ENCODE measurements at places on chromosomes 12 and 14. TPM values are rescaled to one million over a fixed set of nuclear protein-coding genes. Genes with fewer than 3 reads are reported as not detected.

Gene ABHD12B
- total RNA-seq, result not detected

- DNase-seq, result peak; percentile 22
Observed at GRCh38 chr14:24231263-24232120, 675 bp downstream of the NEDD8 start.

GRCh38 chr14:24426150-24426911, 3.1 kb downstream of the CBLN3 start:
- DNase-seq, result no peak

DNA sequence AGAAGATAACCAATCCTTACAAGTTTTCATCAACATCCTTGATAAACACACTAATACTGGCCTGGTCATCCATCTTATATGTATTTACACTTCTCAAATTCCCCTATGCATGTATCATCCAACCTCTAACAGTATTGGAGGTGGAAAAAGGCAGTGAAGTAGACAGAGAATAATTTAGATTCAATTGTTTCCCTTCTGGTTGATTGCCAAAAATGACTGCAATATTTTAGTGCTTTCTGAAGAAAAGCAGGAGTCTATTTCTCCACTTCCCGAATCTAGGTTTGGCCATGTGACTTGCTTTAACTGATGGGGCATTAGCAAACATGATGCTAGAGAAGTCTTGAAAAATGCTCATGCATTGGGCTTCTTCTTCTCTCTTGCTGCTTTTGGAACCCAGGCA, 78.3 kb upstream of the METAP2 start:
- DNase-seq, result no peak

- DNase-seq, result no peak
Observed at GRCh38 chr14:89277203-89277602, 139.8 kb downstream of the FOXN3 start.

DNA sequence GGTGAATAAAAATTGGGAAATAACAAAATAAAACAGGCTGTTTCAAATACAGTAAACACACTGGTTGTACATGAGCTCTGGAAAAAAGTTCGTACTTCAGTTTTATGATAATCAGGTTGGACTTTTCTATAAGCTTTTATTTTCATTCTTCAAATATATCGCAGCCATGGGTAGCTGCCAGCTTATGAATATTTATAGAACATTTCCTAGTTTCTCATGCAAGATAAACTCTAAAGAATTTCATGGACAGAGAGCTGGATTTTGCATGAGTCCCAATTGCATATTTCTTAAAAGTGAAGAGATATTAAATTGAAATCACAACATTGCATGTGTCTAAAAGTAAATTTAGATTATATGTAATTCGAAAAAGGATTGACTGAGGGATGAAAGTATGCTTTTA, 827.6 kb downstream of the SLC6A15 start:
- DNase-seq, result no peak

DNA sequence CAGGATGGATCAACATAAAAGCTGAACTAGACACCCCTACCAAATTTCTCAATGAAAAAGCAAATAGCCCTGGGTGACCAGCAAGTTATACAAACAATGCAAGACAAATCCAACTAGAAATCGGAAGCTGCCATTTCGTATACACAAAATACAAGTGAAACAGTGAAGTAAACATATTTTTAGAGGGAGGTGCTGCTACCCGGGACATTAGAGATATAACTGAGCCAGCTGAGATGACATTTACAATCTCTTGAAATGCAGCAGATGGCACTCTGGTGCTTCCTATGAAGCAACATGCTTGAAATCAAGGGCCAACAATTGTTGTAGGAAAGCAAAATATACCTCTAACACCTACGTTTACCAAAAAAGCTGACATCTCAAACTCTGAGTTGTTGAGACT, 25.5 kb downstream of the BDKRB1 start:
- DNase-seq, result no peak

DNA sequence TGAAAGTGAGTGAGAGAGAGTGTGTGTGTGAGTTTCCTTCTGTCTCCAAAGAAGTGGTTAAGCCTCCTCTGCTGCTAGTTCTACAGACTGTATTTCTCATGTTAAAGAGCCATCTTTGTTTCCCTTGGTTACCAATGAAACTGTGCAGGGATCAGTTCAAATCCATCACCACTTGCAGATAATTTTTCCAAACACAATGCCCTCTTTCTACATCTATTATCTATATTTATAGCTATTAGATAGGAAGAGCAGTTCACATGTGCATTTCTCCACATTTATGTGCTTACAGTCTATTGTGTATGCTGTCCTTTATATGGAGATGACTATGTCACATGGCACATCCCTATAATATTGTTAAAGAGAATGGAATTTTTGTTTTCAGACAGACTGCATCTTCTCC, 2.2 kb upstream of the DAAM1 start:
- DNase-seq, result no peak

GRCh38 chr12:108720757-108721514, 10.4 kb downstream of the CORO1C start:
- no peak for DNase-seq

DNA sequence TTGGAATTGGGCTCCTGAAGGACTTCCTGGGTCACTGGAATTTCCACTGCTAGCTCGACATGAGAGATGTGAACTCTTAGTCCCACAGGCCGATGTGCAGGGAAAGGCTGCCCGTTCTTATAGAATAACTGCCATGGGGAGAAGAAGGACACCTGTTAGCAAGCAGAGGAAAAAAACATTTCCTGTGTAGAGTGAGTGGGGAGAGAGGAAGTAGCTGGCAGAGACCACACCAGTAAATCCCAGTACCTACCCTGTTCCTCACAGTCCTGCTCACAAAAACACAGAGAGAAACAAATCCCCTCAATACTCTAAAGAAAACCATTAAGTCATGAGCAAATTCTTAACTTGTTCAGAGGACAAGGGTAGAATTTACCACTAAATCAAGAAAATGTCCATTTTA, 29.5 kb downstream of the AREL1 start:
- no peak for DNase-seq

DNA sequence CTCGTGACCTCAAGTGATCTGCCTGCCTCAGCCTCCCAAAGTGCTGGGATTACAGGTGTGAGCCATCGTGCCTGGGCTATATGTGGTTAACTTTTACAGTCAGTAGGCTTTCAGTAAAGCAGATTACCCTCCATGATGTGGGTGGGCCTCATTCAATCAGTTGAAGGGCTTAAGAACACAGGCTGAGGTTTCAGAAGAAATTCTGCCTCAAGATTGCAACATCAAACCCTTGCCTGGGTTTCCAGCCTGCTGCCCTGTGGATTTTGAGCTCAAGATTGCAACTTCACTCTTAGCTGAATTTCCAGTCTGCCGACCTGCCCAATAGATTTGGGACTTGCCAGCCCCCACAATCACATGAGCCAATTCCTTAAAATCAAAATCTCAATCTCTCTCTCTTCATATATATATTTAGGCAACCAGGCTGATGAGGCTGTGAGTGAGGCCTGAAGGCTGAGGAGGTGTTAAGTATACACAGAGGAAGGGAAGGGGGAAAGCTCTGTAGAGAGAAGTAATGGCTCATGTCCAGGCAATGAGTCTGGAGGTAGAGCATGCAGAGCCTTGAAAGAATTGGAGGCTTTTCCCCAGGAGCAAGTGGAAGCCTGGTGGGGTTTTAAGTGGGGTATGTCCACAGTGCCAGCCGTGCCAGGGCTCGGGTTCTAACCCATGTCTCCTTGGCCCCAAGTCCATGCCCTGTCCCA, 33.3 kb upstream of the ACTN1 start:
- no peak for DNase-seq

Data from activated naive CD8-positive, alpha-beta T cell treated with anti-CD3 and anti-CD28 coated beads for 36 hours (primary cell).